CD4-positive, alpha-beta T cell (primary cell): ENCODE measurements at places on chromosomes 2 and 18. TPM values are rescaled to one million over a fixed set of nuclear protein-coding genes. Genes with fewer than 3 reads are reported as not detected.

TET3 gene
- total RNA-seq: 24.1 TPM

- DNase-seq: no peak
These were observed 594.3 kb upstream of the NETO1 start for GRCh38 chr18:73462092-73462491.

MPP4 gene
- not detected for total RNA-seq

- no peak for DNase-seq
These were observed 37.3 kb downstream of the FHOD3 start for GRCh38 chr18:36334798-36335197.

CXCR2 gene
- total RNA-seq: not detected

DNA sequence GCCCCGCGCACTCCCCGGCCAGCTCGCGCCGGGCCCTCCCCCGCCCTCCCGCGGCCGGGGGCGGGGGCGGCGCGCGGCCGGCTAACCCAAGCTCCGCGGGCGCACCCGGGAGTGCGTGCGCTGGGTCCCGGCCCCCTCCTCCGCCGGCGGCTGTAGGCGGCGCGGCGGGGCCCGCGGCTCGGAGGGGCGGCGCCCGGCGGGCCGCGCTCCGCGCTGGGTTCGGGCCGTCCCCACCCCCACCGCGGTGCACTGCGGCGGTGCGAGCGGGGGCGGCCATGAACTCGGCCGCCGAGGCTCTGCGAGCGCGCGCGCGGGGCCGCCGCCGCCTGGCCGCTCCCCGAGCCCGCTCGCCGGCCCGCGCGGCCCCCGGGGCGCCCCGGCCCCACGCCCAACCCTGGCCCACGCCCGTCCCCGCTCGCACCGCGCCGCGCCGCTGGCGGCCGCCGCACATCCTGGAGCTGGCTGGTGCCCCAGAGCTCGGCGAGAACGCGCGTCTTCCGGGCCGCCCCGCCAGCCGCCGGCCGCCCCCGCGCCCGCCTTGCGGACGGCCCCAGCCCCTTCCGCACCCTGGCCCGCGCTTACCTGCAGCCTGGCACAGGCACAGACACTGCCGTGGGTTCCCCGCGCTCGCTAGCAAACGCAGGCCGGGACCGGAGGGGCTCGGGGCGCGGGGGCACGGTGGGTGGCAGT lies at the start of gene ZBTB14:
Gene ZBTB14, minus strand, starts transcription at position 496 of the 690 bp plus-strand sequence. CDS start 2,480 bp downstream, outside the sequence.
- DNase-seq: peak; percentile 89

RAB17 gene
- not detected for total RNA-seq

DNA sequence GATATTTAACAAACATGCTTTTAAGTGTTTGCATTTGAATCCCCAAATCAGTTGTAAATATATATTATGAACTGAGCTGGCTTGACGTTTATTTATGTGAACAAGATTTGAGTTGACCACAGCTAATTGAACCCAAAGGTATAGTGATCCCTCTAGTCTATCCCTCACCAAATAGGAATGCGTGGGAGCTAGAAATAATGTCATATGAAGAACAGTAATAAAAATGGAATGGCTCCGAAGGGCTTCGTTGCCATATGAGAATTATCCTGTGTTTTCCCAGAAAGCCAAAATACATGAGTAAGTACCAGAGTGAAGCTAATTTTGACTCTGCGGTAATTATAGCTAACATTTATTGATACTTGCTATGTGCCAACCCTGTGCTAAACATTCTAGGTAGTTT lies 142.7 kb downstream of the ADCYAP1 start:
- DNase-seq: no peak

METTL5 gene
- total RNA-seq: 16.0 TPM

GRCh38 chr18:22709288-22710060 lies 223.7 kb upstream of the RBBP8 start:
- DNase-seq: no peak

SEPTIN10 gene
- 2.6 TPM for total RNA-seq

DNA sequence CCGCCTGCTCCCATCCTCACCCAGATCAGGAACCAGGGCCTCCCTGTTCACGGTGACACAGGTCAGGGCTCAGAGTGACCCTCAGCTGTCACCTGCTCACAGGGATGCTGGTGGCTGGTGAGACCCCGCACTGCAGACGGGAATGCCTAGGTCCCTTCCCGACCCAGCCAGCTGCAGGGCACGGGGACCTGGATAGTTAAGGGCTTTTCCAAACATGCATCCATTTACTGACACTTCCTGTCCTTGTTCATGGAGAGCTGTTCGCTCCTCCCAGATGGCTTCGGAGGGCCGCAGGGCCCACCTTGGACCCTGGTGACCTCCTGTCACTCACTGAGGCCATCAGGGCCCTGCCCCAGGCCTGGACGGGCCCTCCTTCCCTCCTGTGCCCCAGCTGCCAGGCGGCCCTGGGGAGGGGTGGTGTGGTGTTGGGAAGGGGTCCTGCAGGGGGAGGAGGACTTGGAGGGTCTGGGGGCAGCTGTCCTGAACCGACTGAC lies 31.7 kb downstream of the GPC1 start:
- DNase-seq: no peak

DNA sequence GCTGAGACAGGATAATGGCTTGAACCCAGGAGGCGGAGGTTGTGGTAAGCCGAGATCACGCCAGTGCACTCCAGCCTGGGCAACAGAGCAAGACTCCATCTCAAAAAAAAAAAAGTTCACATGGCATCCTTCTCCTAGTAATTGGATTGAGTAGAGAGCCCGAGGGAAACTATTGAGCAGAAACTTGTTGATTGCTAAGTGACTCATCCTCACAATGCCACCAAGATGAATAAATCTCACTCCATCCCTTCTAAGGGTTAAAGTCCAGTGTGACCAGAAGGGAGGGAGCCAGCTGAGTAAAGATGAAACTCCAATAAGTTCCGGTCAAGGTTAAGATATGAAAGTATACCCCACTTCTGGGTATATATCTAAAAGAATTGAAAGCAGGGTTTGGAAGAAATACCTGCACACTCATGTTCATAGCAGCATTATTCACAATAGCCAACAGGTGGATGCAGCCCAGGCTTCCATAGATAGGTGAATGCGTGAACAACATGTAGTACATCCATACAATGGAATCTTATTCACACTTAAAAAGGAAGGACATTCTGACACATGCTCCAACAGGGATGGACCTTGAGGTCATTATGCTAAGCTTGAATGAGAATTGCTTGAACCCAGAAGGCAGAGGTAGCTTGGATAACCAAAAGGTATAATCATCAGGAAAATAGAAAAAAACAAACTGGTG lies 13.0 kb upstream of the FHL2 start:
- DNase-seq: no peak

GRCh38 chr2:169131587-169132512 lies 62.5 kb downstream of the DHRS9 start:
- no peak for DNase-seq

BOLL gene
- total RNA-seq: not detected

GRCh38 chr18:32577561-32577960 lies 106.9 kb upstream of the GAREM1 start:
- no peak for DNase-seq

UGT1A5 gene
- total RNA-seq: not detected

DNA sequence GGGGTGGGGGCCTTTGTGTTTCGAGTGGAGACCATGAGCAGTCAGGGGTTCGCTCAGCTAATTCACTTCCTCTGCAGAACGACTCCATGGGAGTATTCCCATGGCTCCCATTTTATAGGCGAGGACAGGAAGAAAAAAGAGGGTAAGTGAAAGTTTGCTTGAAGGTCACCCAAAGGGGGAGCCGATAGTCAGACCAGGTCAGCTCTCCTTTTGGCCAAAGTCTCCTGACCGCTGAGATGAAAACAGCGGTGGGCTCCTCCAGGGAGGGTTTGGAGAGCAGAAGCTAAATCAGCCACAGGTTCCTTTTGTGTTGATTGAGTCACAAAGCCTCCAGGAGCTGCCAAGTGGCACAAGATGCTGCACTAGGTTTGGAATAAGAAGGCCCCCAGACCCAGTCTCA lies 34.1 kb upstream of the CTAGE1 start:
- DNase-seq: no peak

DNA sequence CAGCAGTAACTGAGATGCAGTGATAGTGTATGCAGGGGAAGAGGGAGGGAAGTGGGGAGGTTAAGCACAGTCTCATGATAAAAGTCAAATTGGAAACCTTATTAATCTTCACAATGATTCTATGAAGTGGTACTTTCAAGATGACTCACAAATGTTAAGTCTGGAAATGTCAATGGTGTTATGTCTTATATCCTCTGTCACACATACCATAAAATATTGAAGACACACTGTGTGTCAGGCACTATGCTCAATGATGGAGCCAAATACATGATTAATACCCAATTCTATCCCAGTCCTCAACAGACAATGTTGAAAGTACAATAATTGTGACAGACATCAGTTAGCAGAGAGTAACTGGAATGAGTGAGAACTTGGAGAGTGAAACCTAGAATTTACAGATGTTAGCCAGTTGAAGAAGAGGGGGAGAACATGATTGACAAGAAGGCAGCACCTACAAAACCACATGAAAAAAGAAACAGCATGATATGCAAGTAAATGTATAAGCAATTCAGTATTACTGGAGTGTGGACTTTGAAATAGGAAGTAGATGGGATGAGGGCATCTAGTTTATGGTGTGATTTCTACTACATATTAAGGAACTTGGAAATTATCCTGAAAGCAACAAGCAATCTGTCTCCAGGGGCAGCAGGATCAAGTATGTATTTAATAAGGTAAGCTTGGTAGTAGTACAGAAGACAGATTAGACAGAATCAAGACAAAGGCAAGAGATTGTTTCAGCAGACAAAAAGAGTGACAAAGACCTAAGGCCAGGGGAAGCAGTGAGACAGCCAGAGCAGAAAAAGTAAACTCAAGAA lies 107.6 kb downstream of the STRN start:
- no peak for DNase-seq

- DNase-seq: peak; percentile 35
These were observed 67.6 kb upstream of the MCFD2 start for GRCh38 chr2:46983065-46983801.

PRR30 gene
- not detected for total RNA-seq

DNA sequence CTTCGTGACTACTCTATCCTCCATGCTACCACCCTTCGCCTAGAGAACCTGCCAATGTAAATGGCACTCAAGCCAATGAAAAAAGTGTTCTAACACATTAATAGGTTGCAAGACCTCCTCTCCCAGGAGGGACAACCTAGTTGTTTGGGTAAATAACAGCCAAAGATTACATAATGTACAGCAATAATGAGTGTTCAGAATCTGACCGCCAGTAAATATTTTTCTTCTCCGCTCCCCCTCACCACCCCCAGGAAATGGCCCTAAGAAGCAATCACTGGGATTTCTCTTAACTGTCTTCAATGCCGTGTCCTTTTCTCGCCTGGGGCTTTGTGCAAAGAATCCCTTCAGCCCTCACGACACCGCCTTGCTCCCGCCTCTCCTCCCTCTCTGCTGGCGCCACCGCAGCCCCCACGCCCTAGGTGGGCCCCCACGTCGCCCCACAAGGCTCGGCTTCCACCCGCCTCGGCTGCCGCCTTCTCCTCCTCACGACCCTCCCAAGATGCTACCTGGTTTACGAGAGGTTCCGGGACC lies 458 bp downstream of the HYCC2 start:
- DNase-seq: no peak

EGR4 gene
- total RNA-seq: 0.17 TPM

SIGLEC15 gene
- not detected for total RNA-seq

SALL3 gene
- 0.33 TPM for total RNA-seq

DNA sequence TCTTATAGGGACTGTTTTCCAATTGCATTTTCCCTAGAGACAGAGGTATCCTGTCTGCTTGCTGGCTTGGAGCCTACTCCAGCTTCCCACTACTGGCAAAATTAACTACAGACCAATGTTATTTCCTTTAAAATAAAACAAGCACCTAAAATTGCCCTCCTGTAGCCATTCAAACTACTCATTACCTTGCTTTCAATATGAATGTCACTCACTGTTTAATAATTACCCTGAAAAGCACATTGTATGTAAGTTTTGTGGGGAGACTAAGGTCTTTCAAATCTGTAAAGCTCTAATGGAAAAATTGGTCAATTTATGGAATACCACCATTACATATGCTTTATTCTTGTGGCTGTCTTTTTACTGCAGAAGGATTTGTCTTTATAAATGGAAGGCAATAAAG lies 87.3 kb downstream of the DOCK10 start:
- no peak for DNase-seq

- DNase-seq: no peak
These were observed 24.7 kb downstream of the RND3 start for GRCh38 chr2:150462770-150463169.

- DNase-seq: no peak
These were observed 137.2 kb upstream of the HAAO start for GRCh38 chr2:42929546-42930024.

C1QL2 gene
- not detected for total RNA-seq

FN1 gene
- 0.61 TPM for total RNA-seq

- DNase-seq: no peak
These were observed 18.5 kb downstream of the TMEM177 start for GRCh38 chr2:119697290-119698020.

DNA sequence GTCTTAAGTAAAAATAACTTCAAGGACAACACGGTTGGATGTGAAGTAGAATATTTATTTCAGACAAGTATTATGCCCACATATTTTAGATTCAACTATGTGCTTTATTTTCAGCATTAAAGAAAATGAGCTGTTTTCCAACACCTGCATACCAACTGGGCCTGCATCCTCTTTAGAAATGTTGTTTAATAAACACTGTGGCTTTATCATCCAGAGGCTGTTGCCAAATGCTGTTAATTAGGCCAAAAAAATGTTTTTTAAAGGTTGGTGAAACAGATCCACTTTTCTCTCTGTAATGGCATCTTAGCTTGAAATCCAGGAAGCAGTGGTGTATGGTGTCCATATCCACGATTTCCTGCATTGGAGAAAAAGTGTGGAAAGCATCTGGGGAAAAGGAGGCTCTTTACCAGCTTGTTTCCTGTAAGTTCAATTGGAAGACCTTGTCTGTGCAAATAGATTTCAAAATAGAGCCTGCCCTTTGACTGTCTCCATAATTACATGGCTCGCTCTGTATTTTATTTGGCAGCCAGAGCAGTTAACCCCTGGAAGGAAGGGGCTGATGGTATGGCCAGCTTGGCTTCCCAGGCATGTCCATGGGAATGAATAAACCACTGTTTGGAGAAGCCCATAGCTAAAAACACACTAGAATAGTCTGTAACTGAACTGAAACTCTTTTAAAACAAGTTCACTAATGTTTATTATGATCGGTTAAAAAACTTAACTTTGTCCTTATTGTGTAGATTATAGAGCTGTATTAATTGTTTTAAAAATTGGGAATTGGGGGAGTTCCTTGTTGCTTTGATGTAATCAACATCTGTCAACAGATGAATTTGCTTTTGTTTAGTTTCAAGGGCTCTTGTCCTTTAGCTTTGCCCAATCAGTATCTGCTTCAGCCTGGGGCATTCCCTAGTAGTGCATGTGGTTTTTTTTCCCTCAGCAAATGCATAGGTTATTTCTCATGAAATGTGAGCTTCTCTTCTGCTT lies 33.0 kb upstream of the DLX1 start:
- no peak for DNase-seq
